ENCODE measurements at places on chromosomes 3 and 15.

DNA sequence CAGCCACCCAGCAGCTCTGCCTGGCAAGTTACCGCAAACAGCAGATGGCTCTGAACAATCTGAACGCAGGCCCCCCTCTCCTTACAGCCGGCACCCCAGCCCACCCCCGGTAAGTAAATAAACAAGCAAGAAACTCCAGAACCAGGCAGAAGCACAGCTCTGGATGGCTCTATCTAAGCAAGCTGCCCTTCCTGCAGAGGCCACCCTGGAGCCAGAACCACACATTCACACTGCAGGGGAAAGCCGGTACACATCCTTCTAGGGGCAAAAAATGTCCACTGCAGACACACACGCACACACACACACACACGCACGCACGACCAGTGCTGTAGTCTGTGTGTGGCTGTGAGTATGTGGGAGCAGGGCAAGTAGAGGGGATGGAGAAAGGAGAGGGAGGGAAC, 63.9 kb downstream of the ADCY5 start:
- no peaks in the 10 kb centered on the region for H3K36me3 ChIP-seq
- H3K4me1 ChIP-seq, result no peaks in the 10 kb centered on the region
- no peaks in the 10 kb centered on the region for H3K27me3 ChIP-seq
- no peak for DNase-seq

DNA sequence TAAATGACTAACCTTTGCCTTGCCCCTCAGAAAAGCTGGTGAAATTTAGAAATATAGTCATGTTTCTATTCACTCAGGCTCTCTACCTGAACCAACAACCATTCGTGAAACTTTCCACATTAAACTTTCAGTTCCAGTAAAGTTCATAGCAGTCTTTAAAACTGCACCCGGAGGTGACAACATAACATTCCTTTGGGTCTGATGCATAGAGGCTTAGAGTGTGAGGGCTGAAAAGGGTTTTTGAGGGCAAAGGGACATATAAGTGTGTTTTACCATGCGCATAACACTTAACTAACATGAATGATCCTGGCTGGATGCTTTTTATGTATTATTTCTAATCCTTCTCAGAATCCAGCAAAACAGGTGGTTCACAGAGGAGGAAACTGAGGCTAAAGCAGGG, 471.7 kb upstream of the MCTP2 start:
- peak; percentile 20 for DNase-seq
- H3K27me3 ChIP-seq, result no peaks in the 10 kb centered on the region
- H3K4me3 ChIP-seq, result no peak overlapping the region
- H3K27ac ChIP-seq, result no peak overlapping the region

DNA sequence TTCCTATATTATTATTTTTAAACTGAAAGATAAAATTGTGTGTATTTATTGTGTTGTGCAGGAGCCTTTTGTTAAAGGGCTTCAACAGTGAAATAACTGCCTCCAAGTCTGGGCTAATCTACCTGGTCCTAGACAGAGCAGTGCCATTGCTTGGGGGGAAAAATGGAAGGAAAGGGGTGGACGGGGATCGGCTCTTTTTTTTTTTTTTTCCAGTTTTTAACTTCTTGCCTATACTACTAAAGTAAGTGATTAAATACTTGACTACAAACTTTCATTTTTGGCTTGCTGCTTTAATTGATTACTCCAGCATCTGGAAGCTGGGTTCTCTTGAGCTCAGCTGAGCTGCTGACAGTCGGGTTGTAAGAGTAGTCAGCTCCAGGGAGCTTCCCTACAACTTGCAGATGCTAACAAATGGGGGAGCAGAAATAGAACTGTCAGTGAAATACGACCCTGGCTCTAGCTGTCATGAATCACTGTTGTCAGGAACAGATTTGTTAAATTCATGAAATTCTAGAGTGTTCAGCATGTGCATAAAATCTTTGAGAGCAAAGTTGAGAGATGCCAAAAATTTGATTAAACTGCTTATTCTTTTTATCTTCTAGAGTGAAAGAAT, 276.7 kb downstream of the ROBO1 start:
- H3K27me3 ChIP-seq, result no peaks in the 10 kb centered on the region
- H3K36me3 ChIP-seq, result no peaks in the 10 kb centered on the region
- H3K27ac ChIP-seq, result no peak overlapping the region

GRCh38 chr15:72809329-72809728, 25.8 kb upstream of the ADPGK start:
- H3K36me3 ChIP-seq, result no peaks in the 10 kb centered on the region
- H3K4me3 ChIP-seq, result no peak overlapping the region
- no peak overlapping the region for H3K27ac ChIP-seq
- no peak for DNase-seq
- no peaks in the 10 kb centered on the region for H3K4me1 ChIP-seq

GRCh38 chr15:75884041-75884440, 19.6 kb upstream of the FBXO22 start:
- DNase-seq, result peak; percentile 75
- peaks cover 10% of the 10 kb centered on the region for H3K4me1 ChIP-seq
- peak overlapping the region; percentile 33 for H3K27ac ChIP-seq
- H3K27me3 ChIP-seq, result no peaks in the 10 kb centered on the region

DNA sequence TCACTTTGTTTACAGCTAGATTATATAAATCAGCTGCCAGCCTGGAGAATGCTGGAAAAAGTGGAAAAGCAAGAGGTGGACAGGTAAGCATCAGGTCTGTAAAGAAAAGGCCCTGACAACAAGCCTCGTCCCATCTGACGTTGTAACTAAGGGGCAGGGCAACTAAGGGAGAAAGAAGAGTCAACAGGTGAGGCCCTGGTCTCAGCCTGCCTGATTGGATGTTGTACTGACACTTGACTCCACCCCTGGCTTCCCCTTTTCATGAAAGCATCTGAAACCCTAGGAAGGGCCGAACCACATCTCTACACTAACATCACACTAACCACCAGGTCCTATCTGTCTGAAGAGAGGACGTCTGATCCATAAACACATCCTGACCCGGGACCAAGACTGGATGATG, 357.6 kb upstream of the CFAP20DC start:
- H3K27me3 ChIP-seq, result peaks cover 6% of the 10 kb centered on the region
- H3K4me3 ChIP-seq, result no peak overlapping the region
- H3K36me3 ChIP-seq, result no peaks in the 10 kb centered on the region
- H3K27ac ChIP-seq, result no peak overlapping the region
- H3K4me1 ChIP-seq, result peaks cover 17% of the 10 kb centered on the region
- no peak for DNase-seq
